Psoas muscle (tissue), 8 donors: ENCODE measurements at places on chromosomes 12 and 14. TPM values are rescaled to one million over a fixed set of nuclear protein-coding genes. Genes with fewer than 3 reads are reported as not detected.
A peak's percentile ranks its signal among the peaks of the same experiment; 100 is the strongest.

SDR9C7 gene
- 0.13 TPM for total RNA-seq

- no peak for DNase-seq
These were observed 148.0 kb downstream of the FUT8 start for GRCh38 chr14:65560340-65561027.

GRCh38 chr12:18323159-18323558 lies 61.8 kb downstream of the PIK3C2G start:
- no peak for DNase-seq

MIP gene
- total RNA-seq: not detected

SPATS2 gene
- 10.6 TPM for total RNA-seq

DNA sequence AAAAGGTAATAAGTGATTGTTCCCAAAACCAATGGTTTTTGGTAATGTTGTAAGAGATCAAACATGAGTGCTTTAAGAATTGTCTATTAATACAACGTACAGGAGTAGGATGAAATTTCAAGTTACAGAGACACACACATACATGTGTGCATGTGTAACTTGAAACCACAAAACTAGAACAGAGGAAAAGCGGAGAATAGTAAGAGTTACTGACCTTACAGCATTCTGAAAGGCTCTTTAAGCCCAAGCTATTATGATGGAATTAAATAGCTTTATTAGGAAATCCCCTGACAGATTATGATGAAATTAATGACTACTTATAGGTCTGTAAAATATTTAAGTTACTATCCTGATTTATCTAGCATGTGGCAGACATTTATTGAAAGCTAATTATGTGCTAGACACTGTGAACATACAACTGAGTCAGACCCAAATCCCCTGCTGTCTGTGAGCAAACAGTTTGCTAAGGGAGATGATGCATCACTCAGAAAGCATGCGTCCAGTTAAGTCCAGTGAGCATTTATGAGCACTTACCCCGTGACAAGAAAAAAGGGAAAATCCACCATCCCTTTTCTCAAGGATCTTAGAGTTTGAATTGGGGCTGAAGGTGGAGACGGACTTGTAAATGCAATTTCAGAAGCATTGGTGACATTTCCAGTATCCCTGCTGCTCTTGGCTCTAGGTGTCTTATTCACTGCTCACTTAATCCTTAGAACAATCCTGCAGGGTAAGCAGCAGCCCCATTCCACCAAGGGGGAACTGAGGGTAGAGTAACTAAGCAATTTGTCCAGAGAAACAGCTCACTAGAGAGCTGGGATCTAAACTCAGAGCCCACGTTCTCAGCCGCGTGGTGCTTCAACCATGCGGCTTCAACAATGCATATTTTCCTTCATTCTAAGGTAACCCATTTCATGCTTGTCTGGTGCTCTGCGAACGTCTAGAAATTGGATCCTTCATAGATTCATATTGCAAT lies 117.4 kb downstream of the EML1 start:
- no peak for DNase-seq

DNA sequence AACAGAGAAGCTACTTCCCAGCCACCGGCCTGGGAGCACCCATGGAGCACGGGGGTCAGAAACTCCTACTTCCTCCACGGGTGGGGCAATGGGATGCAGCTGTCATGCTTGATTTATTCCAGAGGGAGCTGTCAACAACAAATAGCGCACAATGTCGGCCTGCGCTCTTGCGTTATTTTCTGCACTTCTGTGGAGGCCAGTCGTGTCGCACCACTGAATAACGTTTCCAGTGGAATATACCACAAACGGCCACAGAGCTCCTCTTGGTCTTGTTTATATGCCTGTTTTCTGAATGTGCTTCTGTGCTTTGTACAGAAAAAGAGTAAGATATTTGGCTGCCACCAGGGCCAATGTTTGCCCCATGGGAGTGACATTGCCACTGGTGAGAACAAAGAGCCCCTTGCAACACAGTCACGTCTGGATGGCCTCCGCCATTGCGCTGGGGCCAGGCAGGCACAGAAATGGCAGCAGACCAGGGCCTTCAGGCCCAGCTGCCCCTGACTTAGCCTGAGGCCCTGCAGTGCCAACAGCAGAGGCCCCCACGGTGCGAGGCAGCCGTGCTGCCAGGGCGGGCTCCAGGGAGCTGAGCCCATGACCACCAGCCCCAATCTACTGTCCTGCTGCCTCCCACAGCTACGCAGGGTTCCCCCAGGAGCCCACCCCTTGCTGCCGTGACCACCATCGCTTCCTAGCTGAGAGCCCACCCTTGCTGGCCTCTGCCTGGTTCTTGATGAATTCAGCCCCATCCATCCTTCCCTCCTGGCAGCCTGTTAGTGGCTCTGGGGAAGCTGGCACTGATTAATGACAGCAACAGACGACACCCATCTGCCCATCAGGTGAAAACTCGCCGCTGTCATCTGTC lies 28.9 kb upstream of the TMEM179 start:
- DNase-seq: no peak

DNA sequence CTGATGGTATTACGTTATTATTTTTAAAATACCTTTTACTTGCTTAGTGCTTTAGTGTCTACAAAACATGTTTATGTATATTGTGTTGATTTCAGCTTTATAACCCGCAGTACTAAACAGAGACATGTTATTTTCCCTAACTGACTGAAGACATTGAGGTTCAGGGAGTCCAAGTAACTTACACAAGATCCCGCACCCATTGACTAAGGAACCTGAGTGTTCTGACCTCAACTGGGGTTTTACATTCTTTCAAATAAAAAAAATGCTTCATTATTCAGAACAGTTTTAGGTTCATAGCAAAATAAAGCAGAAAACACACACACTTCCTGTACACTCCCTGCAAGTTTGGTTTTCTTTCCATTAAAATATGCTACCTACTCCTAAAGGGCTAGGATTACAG lies 60.4 kb upstream of the METAP2 start:
- DNase-seq: no peak

- no peak for DNase-seq
These were observed 65.3 kb downstream of the KLHL28 start for GRCh38 chr14:44896275-44897040.

LGALS3 gene
- 44.7 TPM for total RNA-seq

BEGAIN gene
- total RNA-seq: 0.13 TPM

DNA sequence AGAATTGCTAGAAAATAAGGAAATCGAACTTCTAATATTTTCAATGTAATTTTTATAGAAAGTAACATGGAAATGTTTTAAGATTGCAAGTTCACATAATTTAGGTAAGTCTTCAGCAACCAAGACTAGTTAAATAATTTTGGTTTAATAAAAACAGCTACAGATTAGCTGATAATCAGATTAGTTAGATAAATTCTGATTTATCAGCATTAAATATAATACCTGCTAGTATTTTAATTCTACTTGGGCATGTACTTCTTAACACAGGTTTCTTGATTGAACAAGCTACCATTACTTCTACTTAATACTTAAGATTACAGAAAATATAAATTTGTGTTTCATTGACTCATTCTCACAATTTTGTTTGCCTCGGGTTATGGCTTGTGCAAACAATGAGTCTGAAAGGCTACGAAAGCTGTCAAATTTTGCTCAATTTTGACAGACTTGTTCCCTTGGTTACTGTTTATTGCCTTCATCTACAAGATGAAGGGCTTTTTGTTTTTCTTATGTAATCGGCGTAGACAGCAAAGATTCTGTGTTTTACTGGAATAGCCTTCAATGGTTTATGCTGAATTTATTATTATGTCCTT lies 116.1 kb upstream of the NUDT4 start:
- no peak for DNase-seq

LMNTD1 gene
- total RNA-seq: not detected

- no peak for DNase-seq
These were observed 27.0 kb downstream of the RHOF start for GRCh38 chr12:121766290-121767039.

SCN8A gene
- 0.05 TPM for total RNA-seq

DNA sequence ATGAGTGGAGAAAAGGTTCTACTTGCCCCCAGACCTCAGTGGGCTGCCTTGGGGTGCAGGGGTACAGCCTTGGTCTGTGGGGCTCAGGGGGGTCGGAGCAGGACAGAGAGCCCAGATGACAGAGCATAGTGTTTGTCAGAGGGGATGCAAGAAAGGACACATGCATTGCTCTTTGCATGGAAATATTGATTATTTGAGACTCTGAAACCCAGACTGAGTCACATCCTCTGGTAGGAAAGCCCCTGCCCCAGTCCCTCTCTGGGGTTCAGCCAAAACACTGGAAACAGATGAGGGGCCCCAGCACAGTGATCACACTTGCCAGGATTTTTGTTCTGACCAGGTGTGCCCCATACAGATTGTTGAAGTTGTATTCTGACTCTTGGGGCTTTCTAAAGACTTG lies 1094.4 kb downstream of the BCL11B start:
- DNase-seq: no peak

GRCh38 chr12:3134126-3134525 lies 56.9 kb downstream of the TSPAN9 start:
- DNase-seq: no peak

DNA sequence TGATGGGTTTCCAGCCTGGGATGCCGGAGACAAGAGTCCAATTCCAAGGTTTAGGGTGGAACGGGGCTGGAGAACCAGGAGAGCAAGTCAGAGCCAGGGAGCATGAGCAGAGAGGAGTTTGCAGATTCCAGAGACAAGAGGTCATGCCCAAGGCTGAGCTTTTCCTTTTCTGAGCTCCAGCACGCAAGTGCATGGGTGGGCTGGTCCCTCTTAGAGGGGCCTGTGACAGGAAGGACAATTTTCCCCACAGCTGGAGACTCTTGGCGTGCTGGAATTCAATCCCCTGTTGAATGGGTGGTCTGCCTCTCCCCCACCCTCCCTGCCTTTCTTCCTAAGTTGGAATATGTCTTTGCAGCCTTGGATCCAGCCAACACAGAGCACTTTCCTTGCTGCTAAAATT lies 431.9 kb downstream of the BCL11B start:
- no peak for DNase-seq

DNA sequence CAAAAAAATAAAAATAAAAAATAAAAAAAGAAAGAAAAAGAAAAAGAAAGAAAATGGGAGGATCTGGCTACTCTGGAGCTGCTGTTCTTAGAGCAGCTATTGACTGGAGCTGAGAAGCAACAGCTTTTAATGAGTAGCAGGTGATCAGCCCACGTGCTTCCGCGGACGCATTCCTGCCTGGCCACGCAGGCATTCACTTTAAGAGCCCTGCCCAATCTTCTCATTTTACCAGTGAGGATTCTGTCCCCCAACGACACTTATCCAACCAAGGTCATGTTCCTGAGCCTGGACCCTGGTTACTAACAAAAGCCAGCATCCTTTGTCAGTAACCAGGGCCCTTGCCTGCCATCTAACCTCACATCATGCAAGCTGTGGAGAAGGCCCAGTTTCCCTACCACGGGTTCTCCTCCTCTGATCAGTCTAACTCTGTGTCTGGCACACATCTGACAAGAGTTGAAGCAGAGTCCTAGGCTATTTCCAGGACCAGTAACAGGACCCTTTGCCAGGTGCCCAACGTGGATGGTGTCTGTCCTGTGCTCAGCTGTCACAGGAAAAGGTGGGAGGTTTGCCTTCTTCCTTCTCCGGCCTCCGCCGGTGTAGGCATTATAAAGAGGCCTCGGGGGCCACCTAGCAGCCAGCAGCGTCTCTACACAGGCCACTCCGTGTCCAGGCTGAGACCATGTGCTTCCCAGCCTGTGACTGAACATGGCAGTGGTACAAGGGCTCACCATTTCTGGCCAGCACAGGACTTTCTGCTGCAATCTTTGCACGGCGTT lies 60.9 kb upstream of the GPATCH2L start:
- peak; percentile 70 for DNase-seq

TGM1 gene
- 0.25 TPM for total RNA-seq

GRCh38 chr14:98325761-98326160 lies 946.2 kb downstream of the BCL11B start:
- no peak for DNase-seq

DNA sequence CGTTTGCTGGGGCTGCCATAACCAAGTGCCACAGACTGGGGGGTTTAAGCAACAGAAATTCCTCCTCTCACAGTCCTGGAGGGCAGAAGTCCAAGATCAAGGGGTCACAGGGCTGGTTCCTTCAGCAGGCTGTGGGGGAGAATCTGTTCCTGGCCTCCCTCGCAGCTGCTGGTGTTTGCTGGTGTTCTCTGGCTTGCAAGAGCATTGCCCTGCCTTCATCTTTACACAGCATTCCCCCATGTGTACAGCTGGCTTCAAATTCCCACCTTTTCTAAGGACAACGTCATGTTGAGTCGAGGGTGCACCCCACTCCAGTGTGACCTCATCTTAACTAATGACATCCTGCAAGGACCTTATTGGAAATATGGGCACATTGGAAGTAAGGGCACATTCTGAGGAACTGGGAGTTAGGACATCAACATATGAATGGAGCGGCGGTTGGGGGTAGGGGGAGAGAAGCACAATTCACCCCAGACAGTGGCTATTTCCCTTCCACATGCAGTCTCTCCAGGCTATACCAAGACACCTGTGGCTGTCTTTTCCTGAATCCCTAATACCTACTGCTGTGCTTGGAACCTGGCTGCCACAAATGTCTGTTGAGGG lies 123.6 kb downstream of the FOXN3 start:
- DNase-seq: no peak

GRCh38 chr14:54322246-54322645 lies 74.6 kb upstream of the CDKN3 start:
- DNase-seq: no peak

ZNF839 gene
- total RNA-seq: 8.5 TPM

CAPZA3 gene
- not detected for total RNA-seq

GRCh38 chr12:62434494-62435302 lies 31.9 kb upstream of the MON2 start:
- DNase-seq: no peak

- no peak for DNase-seq
These were observed 348.0 kb upstream of the SOX5 start for GRCh38 chr12:24297516-24297915.

- DNase-seq: no peak
These were observed 127.6 kb upstream of the TMCC3 start for GRCh38 chr12:94777936-94778335.

DNA sequence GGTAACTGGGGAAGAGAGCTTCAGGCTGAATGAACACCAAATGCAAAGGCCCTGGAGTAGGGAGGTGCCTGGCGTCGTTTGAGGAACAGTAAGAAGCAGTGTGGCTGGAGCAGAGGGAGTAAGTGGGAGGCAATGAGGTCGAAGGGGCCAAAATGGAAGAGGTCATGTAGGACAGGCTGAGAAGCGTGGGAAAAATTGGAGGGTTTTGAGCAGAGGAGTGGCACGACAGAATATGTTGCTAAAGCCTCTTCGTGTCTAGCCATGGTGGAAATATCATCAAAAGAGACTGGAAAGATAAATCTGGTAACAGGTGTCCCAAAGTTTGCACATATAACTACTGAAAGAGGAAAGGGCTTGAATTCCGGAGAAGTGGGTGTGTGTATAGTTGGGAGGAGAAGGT lies 1.9 kb downstream of the TRIM9 start:
- no peak for DNase-seq

- no peak for DNase-seq
These were observed 45.0 kb upstream of the FZD10 start for GRCh38 chr12:130117233-130117632.

GRCh38 chr12:95443459-95443858 lies 30.5 kb upstream of the METAP2 start:
- DNase-seq: no peak

TEX52 gene
- not detected for total RNA-seq

PPM1H gene
- 4.3 TPM for total RNA-seq
